Glutamatergic neuron (in vitro differentiated cells): ENCODE measurements at places on chromosomes 4 and X. TPM values are rescaled to one million over a fixed set of nuclear protein-coding genes. Genes with fewer than 3 reads are reported as not detected.

APLN gene
- total RNA-seq: not detected

TBX22 gene
- not detected for total RNA-seq

WDR44 gene
- 14.6 TPM for total RNA-seq

CLDN34 gene
- total RNA-seq: not detected

GJB1 gene
- total RNA-seq: not detected

HTRA3 gene
- total RNA-seq: 0.64 TPM

LUZP4 gene
- total RNA-seq: not detected

CLDN24 gene
- total RNA-seq: not detected
